ENCODE measurements at places on chromosomes 12 and 14.
A peak's percentile ranks its signal among the peaks of the same experiment; 100 is the strongest.

DNA sequence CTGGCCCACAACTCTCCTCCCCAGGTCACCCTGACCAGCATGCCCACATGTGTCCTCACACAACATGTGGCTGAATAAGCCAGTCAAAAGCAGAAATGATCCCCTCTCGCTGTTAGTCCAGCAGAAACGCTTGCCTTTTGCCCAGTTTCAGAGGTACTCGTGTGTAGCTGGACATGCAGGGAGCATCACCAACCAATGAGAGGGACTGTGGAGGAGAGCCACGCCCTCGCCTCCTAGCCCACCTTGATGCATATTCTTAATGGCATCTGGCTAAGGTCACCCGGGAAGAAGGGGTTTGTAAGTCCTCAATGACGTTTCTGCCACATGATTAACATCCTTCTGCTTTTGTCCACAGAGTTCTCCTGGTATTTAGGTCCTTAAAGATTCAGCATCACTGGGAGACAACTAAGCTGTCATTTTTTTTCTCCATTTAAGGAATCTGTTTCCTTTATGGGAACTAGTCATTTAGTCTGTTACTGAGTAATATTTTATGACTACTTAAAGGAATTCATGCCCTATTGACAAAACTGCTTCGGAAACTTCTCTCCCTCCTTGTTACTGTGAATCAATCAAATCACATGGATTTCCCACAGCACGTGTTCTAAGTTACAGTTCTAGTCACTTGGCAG, 134.0 kb downstream of the GCH1 start:
- H3K4me3 ChIP-seq, result no peak overlapping the region
- no peaks in the 10 kb centered on the region for H3K27me3 ChIP-seq
- H3K4me1 ChIP-seq, result no peaks in the 10 kb centered on the region
- no peaks in the 10 kb centered on the region for H3K36me3 ChIP-seq
- peak overlapping the region; percentile 92 for H3K27ac ChIP-seq
- ATAC-seq, result no peak

GRCh38 chr14:83044001-83044400, 1510.3 kb upstream of the SEL1L start:
- H3K27me3 ChIP-seq, result no peaks in the 10 kb centered on the region
- no peak overlapping the region for H3K27ac ChIP-seq
- no peaks in the 10 kb centered on the region for H3K4me1 ChIP-seq
- no peaks in the 10 kb centered on the region for H3K36me3 ChIP-seq
- no peak for ATAC-seq

- H3K27ac ChIP-seq, result no peak overlapping the region
- peaks cover 50% of the 10 kb centered on the region for H3K36me3 ChIP-seq
- H3K4me3 ChIP-seq, result no peak overlapping the region
- peaks cover 17% of the 10 kb centered on the region for H3K4me1 ChIP-seq
These were observed 5.1 kb downstream of the PCK2 start for GRCh38 chr14:24098927-24099813.

DNA sequence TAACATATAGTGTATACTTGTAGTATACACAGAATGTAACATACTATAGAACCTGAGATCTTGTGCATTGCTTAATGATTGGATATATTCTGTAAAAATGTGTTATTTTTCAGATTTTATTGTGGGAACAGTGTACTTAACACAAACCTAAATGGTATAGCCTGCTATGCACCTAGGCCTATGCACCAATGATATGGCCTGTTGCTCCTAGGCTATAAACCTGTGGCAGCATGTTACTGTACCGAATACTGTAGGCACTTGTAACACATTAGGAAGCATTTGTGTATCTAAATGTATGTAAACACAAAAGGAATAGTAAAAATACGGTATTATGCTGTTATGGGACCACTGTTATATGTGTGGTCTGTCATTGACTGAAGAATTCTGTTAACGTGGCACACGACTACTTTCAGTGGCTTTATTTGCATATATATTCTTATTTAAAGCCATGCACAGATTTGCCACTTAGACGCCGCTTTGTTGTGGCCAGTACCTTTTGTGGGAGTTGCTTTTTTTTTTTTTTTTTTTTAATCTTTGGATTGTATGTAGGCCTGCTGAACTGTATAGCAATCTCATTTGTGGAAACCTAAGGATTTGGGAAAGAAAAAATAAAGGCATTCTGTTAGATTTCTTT, 7.4 kb downstream of the PAPOLA start:
- H3K27me3 ChIP-seq, result no peaks in the 10 kb centered on the region
- no peak overlapping the region for H3K4me3 ChIP-seq
- H3K36me3 ChIP-seq, result no peaks in the 10 kb centered on the region
- no peak for ATAC-seq

DNA sequence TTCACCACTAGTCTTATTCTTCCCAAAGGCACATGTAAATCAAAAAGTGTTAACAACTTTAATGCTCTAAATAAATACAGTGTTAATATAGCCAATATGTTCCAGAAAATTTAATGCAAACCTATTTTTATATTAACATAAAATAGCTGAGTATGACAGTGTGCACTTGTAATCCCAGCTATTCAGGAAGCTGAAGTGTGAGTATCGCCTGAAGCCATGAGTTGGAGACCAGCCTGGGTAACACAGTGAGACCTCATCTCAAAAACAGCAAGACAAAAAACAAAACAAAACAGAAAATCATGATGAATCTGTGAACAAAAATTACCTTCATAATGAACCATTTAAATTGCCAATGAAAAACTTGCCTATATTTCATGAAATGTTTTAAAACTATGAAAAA, 798.9 kb downstream of the SLC6A15 start:
- no peaks in the 10 kb centered on the region for H3K27me3 ChIP-seq
- ATAC-seq, result no peak
- H3K27ac ChIP-seq, result no peak overlapping the region
- no peak overlapping the region for H3K4me3 ChIP-seq
- H3K36me3 ChIP-seq, result no peaks in the 10 kb centered on the region
- H3K4me1 ChIP-seq, result no peaks in the 10 kb centered on the region

DNA sequence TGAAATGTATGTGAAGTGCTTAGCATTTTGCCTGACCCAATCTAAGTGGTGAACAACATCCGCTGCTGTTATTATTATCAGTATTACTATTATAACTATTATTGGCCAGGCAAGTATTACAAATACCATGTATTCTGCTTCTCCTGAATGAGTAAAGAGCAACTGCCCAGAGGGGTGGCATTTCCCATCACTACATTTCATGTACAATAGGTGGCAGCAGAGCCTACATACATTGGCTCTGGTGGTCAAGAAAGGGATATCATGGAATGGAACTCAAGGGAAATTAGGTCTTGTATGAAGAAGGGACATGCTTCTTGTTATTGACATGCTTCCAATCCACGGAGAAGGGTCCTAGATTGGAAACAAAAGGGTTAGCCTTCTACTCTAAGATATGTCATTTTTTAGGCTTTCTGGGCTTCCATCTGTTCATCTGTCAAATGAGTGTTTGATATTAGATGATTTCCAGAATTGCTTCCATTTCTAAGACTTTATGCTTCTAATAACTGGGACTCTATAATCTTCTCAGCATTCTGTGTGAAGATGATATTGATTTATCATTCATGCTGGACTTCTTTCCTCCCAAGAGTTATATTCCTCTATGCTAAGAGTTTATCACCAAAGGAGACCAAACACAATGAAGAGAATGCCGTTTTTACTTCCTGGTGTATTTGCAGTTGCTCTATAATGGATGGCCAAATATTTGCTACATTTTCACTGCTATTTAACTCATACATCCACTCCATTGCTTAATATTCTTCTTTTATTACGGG, 239.1 kb downstream of the SSPN start:
- no peak overlapping the region for H3K4me3 ChIP-seq
- H3K27ac ChIP-seq, result no peak overlapping the region
- H3K36me3 ChIP-seq, result peaks cover 4% of the 10 kb centered on the region

- no peaks in the 10 kb centered on the region for H3K36me3 ChIP-seq
- H3K4me1 ChIP-seq, result no peaks in the 10 kb centered on the region
- H3K27me3 ChIP-seq, result no peaks in the 10 kb centered on the region
- H3K27ac ChIP-seq, result peak overlapping the region; percentile 18
These were observed 8.1 kb upstream of the RIC8B start for GRCh38 chr12:106766393-106766826.

DNA sequence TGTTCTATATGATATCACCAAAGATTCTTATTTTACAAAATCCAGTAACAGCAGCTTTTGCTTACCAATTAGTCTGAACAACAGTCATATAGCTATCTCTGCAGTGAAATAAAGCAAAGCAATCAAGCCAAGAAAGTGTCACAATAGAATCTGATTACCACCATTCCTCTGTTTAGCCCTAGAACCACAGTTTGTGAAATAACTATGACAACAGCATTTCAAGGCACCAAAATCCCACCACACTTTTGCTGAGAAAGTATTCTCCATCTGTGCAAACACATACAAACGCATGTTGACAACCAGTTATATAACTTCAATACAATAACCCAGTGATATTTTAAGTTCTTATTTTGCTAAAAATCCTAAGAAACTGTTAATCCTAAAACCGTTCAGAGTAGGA, 7.4 kb downstream of the PPP1R13B start:
- H3K27me3 ChIP-seq, result no peaks in the 10 kb centered on the region
- no peak overlapping the region for H3K4me3 ChIP-seq
- H3K4me1 ChIP-seq, result no peaks in the 10 kb centered on the region
- peaks cover 15% of the 10 kb centered on the region for H3K36me3 ChIP-seq
- no peak overlapping the region for H3K27ac ChIP-seq

- no peaks in the 10 kb centered on the region for H3K36me3 ChIP-seq
- no peaks in the 10 kb centered on the region for H3K27me3 ChIP-seq
- no peak overlapping the region for H3K27ac ChIP-seq
- ATAC-seq, result peak; percentile 34
These were observed 62.0 kb upstream of the LMNTD1 start for GRCh38 chr12:25615119-25615518.

- H3K27me3 ChIP-seq, result no peaks in the 10 kb centered on the region
- no peak overlapping the region for H3K27ac ChIP-seq
- H3K36me3 ChIP-seq, result no peaks in the 10 kb centered on the region
These were observed 26.3 kb upstream of the TC2N start for GRCh38 chr14:91893669-91894068.

GRCh38 chr12:57063991-57064685, 14.2 kb upstream of the MYO1A start:
- H3K27ac ChIP-seq, result no peak overlapping the region
- H3K27me3 ChIP-seq, result no peaks in the 10 kb centered on the region
- no peak overlapping the region for H3K4me3 ChIP-seq
- H3K4me1 ChIP-seq, result no peaks in the 10 kb centered on the region

DNA sequence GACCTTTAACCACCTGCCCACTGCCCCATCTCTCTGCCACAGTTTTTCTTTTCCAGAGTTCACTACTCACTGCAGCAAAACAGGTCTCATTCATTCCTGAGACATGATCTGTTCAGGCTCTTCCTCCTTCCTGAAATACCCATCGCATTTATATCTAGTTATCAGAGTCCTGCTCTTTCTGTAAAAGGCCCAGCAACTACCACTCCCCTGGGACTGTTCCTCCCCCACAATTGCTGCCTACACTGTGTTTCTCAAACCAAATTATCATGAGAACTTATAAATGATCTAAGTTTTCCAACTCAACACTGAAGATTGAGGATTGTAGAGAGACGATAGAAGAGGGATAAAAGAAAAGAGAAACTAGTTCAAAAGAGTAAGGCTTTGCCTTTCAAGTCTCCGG, 40.8 kb upstream of the EPS8 start:
- H3K27me3 ChIP-seq, result no peaks in the 10 kb centered on the region
- H3K36me3 ChIP-seq, result no peaks in the 10 kb centered on the region
- no peaks in the 10 kb centered on the region for H3K4me1 ChIP-seq
- no peak overlapping the region for H3K27ac ChIP-seq
- H3K4me3 ChIP-seq, result no peak overlapping the region
- ATAC-seq, result no peak

DNA sequence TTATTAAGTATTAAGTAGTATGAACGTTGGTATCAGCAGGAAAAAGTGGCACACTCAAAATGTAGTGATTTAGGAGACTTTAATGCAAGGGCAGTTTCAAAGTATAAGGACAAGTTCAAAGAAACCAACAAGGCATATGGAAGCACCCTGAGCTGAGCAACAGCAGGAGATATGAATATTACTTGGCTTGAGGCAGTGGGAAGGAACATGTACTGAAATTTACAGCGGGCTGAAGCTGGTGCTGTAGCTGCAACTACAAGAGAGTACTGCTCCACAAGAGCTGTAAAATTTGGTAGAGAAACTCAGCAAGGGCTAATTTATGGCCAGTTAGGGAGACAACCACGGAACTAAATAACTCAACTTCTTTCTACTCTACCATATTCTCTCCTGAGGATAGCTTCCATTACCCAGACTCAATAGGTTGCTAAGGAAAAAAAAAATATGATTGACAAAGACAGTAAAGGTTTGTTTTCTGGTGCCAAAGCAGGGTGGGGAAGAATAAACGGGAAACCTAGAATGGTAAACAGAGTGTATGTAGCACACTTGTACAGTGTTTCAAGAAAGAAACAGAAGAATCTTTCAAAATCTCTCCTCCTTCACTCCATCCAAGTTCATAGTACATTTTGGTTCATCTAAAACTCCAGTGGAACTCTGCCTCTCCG, 487.8 kb upstream of the MGAT4C start:
- H3K27ac ChIP-seq, result no peak overlapping the region
- ATAC-seq, result no peak
- H3K27me3 ChIP-seq, result no peaks in the 10 kb centered on the region
- no peak overlapping the region for H3K4me3 ChIP-seq
- H3K4me1 ChIP-seq, result no peaks in the 10 kb centered on the region

DNA sequence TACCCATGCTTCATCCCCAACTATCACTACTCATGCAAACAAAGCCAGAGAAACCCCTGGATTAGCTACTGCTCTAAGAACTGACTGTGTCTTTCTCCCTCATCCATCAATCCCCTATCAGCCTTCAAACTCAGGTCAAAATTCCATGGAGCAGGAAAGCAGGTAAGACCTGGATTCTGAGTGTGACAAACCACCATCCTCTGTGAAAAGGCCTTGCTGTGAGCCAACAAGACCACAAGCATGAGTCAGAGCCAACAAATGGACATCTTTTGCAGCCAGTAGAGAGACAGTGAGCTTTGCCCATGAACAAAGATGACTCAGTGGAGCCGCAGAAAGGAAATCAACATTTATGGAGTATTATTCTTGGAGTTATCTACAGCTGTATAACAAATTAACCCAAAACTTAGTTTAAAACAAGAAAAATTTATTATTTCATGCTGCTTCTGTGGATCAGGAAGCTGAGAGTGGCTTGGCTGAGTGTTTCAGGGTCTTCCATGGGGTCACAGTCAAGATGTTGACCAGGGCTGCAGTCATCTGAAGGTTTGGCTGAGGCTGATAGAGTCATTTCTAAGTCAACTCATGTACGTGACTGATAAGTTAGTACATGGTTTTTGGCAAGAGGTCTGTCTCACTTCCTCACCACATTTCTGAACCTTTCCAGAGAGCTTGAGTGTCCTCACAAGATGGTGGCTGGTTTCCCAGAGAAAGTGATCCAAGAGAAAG, 61.1 kb downstream of the PITPNM2 start:
- H3K27ac ChIP-seq, result no peak overlapping the region
- ATAC-seq, result no peak
- no peaks in the 10 kb centered on the region for H3K27me3 ChIP-seq
- H3K4me1 ChIP-seq, result peaks cover 11% of the 10 kb centered on the region

GRCh38 chr12:69688021-69688420, 11.1 kb downstream of the BEST3 start:
- H3K27ac ChIP-seq, result no peak overlapping the region
- no peaks in the 10 kb centered on the region for H3K4me1 ChIP-seq
- no peaks in the 10 kb centered on the region for H3K36me3 ChIP-seq
- ATAC-seq, result no peak

GRCh38 chr12:122850695-122851350, 15.6 kb downstream of the HIP1R start:
- no peaks in the 10 kb centered on the region for H3K36me3 ChIP-seq
- ATAC-seq, result no peak
- H3K27me3 ChIP-seq, result no peaks in the 10 kb centered on the region
- peak overlapping the region; percentile 57 for H3K27ac ChIP-seq

GRCh38 chr12:20345866-20346265, 22.5 kb upstream of the PDE3A start:
- ATAC-seq, result no peak
- H3K27me3 ChIP-seq, result no peaks in the 10 kb centered on the region

All from gastroesophageal sphincter (tissue), 4 donors.